ENCODE measurements at places on chromosomes 2 and 18.

DNA sequence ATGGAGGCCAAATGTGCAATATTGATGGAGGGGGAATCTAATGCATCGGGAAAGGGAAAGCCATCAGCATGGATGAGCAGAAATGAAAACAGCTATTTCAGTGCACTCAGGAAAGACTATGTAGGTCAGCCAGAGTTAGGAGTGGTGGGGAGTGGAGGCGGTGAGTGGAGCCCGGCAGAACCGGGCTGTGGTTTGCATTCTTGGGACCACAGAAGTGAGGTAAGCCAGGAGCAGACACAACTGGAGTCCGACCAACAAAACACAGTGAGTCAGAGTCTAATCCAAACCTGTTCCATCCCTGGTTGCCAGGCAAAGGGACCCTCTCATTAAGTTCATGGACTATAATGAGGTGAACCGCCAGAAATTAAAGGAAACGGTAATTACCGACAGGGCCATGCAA lies 61.1 kb upstream of the RAB12 start:
- no peak for DNase-seq

DNA sequence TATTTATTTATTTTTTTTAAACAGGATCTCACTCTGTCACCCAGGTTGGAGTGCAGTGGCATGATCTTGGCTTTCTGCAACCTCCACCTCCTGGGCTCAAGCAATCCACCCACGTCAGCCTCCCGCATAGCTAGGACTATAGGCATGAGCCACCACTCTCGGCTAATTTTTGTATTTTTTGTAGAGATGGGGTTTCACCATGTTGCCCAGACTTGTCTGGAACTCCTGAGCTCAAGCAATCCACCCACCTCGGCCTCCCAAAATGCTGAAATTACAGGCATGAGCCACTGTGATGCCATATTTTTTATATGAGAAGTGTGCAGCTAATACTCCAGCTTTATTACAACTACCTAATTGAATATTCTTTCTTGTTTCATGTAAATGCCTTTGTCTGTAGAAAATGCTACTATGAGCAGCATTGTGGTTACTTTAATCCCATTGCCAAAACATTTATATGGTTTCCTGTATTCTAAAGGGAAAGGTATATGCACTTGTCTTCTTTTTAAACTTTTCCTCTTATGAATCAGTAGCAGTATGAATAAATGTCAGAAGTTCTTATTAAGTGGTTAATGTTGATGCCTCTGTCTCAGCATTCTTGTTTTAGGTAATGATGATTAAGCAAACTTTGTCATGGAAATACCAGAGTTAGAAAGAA lies 9.5 kb upstream of the BCL2L11 start:
- no peak for DNase-seq

- DNase-seq, result no peak
Observed at GRCh38 chr2:18435426-18436037, 124.9 kb downstream of the RDH14 start.

DNA sequence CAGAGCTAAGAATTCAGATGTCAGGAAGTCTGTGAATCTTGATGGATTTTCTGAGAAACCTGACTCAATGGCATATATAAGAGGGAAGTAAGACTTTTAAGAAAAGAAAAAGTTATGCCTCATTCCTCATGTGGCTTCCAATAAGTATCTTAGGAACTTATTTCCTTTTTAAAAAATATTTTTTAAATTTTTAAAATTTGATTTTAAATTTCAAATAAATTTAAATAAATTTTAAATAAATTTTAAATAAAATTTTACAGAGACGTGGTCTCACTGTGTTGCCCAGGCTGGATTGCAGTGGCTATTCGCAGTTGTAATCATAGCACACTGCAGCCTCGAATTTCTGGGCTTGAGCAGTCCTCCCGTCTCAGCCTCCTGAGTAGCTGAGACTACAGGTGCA lies 11.5 kb upstream of the POLR1B start:
- no peak for DNase-seq

DNA sequence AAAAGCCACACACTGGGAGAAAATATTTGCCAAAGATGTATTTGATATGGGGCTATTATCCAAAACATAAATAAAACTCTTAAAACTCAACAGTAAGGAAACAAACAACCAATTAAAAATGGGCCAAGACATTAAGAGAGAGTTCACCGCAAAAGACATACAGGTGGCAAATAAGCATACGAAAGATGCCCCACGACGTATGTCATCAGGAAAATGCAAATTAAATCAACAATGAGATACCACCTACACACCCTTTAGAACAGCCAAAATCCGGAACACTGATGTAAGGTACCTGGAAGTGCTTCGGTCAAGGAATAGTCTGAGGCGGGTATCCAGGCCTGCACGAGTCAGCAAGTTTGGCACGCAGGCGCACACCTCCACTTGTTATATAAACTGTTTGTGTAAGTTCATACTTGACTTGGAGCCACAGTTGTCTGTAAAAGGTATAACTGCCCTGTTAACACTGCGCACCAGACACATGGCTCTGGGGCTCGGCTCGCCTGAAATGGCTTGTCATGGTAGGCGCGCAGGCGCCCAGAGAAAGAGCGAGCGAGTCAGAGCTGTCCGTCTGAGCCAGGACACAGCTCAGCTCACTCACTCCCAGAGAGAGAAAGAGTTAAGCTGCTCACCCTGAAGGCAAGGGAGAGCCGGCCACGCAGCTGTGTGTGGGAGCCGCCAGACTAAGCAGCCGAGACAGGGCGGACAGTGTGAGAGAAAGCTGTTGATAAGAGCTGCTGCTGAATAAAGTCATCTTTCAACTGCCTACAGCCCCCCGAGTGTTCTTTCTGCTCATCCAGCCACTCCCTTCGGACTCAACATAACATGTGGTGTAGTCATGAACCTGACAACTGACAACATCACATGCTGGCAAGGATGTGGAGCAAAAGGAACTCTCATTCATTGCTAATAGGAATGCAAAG lies 87.3 kb downstream of the HNRNPLL start:
- DNase-seq, result no peak

DNA sequence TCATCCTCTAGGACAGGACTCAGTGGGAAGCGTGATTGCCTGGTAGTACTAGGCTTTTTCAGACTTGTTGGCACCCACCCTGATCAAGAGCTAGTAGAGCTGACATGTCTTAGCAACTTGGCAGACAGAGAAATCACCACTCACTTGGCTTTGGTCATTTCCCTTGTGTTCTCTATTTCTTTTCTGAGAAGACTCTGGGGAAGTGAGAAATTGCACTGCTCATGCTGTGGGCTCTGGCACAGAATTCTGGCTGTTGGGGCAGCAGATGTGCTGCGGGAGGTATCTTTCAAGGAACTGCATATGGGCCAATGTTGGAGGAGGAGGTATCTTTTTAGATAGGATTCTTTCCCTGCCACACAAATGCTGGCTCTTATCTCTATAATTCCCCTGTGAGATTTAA lies 529.1 kb upstream of the MEX3C start:
- no peak for DNase-seq

- DNase-seq, result no peak
Observed at GRCh38 chr2:37543999-37544557, 127.4 kb downstream of the CDC42EP3 start.

DNA sequence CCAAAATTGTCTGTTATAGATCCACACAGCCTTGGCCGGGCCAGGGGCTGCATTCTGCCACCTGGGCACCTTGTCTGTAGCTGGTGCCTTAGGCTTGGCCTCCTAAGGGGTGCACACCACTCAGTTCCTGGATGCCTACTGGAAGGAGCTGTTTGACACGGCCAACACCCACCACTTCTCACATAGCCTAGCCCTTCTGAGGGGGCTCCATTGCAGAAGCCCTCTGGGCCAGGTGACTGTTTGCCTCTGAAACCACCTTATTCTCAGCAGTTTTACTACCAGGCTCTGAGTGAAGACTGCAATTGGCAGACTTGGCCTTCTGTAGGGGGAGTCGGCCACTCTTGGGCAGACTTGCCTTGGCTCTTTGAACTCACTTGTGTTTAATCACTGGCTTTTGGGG lies 39.5 kb downstream of the EPHA4 start:
- no peak for DNase-seq

DNA sequence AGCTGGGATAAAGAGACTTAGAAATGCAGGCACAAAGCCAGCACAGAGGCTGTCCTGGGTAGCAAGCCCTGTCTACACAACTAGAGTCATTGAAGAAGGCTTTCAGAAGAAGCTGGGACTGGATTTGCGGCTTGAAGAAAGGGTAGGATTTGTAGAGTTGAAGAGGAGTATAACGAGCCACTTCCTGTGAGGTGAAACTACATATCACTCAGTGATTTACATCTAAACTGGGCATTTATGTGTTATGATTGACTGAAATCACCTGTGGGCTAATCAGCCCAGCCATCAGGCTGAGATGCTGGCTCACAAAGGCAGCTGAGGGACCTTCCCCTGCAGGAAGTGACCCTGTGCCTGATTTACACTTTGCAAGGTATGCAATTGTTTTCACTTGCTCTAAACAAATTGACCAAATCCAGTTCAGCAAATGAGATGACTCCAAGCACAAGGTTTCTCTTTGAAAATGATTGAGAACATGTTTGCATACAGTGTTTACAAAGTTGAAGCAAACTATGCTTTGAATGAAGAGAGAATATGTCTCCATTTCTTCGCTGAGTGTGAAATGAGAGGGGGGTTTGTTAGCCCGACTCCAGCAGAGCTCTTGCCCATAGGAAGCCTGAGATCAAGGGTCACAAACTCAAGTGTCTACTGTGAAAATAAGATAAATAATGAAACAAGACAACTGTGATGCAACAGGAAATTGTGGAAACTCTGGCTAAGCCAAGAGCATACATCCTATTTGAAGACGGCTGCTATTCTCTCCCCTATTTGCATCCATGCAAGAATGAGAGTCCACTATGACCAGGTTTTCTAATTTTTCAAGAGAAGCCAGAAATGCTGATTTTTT lies 69.3 kb upstream of the HK2 start:
- DNase-seq, result no peak

DNA sequence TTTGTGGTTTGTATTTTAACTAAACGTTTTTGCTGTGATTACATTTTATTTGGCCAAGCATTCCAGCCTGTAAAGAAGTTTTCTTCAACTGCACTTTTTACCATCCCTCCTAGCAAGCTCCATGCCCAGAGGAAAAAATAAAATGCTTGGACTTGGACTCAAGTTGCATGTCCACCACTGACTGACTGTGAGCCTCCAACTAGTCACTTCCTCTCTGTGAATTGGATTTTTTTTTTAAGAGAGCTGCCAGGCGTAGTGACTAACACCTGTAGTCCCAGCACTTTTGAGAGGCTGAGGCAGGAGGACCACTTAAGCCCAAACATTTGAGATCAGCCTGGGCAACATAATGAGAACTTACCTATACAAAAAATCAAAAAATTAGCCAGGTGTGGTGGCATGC lies 1185.2 kb upstream of the PIK3C3 start:
- no peak for DNase-seq

DNA sequence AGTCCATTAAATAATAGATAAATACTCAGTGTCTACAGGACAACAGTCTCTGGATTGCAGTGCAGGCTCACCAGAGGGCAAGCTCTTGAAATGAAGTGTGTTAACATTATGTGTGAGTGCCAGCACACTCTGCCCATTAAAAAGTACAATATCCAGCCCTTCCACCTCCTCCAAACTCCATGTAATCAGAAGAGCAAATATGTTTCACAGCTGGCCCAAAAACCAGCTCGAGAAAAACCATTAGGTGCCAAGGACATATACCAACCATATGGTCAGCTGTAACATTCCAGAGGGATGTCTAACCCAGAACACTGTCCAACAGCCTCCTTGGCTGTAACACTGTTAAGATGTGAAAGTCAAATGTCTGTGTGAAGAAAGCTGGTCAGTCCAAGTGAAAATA lies 112.2 kb downstream of the ZNF385B start:
- DNase-seq, result no peak

DNA sequence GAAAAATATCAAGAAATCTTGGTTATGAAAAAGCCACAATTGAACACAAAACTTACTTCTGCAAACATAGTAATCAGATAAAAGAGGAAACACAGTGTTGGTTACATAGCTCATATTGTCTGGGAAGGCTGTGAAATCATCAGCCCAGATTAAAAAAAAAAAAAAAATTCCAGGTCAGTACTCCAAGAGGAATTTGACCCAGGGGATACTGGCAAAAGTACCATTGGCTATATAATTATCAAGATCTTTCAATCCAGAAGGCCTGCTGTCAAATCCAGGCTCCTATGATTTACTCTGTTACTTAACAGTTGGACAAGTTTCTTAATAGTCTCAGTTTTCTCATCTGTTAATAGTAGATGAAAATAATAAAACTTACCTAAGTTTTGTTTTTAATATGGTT lies 12.9 kb upstream of the IKZF2 start:
- DNase-seq, result no peak

DNA sequence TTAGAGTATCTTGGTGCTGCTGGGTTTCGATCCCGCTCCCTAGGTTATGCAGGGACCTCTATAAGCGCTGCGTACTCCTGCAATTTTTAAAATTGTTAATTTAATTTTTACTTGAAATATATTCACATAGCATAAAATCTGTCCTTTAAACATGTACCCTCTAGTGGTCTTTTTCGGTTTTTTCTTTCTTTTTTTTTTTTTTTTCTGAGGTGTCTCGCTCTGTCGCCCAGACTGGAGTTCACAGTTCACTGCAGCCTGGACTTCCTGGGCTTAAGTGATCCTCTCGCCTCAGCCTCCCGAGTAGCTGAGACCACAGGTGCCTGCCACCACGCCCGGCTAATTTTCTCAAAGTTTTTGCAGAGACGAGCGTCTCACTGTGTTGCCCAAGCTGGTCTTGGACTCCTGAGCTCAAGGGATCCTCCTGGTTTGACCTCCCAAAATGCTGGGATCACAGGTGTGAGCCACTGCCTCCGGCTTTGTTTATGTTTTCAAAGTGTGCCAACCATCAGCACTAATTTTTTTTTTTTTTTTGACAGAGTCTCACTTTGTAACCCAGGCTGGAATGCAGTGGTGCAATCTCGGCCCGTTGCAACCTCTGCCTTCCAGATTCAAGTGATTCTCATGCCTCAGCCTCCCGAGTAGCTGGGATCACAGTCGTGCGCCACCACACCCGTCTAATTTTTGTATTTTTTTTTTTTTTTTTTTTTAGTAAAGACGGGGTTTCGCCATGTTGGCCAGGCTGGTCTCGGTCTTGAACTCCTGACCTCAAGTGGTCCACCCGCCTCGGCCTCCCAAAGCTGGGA lies 585 bp upstream of the MOB1A start:
- DNase-seq, result no peak

- DNase-seq, result no peak
Observed at GRCh38 chr2:75565472-75566462, 5.0 kb upstream of the EVA1A start.

DNA sequence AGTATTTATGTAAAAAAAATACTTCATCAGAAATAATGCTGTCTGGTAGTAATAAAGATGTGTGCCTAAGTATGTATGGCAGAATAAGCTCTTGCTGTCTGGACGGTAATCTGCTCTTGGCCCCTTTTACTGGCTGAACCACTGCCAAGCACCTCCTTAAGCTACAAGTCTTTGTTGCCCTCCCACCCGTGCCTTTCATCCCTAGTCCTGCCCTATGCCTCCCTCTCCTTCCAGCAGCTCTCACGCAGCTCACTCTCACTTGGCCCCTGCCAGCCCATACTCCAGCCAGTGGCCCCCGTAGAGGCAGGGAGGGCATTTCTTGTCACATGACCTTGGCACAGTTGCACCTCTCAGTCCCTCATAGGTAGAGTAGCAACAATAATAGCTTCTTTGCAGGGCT lies 54.5 kb upstream of the NPAS2 start:
- no peak for DNase-seq

GRCh38 chr2:113698892-113699447 lies 57.5 kb downstream of the SLC35F5 start:
- no peak for DNase-seq
